Activated CD8-positive, alpha-beta memory T cell treated with anti-CD3 and anti-CD28 coated beads for 48 hours (primary cell): ENCODE measurements at places on chromosomes 3 and 15.

- no peak for DNase-seq
Measured at GRCh38 chr3:110900576-110900975, 171.0 kb upstream of the NECTIN3 start.

DNA sequence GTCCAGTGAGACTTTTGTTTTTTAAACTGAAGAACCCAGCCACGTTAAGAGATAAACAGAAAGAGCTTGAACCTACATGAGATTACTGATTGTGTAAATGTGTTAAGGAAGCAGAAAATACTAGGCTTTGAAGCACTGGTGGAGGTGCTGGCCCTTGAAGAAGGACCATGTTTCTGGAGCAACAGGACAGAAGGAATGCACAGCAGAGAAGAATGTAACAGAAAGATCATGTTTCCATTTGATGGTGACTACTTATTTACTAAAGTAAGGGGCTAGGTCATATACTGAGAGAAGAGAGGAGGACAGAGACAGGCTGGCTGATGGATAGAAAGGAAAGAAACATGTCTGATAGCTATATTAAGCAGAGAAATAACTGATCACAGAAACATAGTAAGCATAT, 88.8 kb downstream of the CLASP2 start:
- DNase-seq = no peak

- DNase-seq = no peak
Measured at GRCh38 chr3:59809710-59810444, 760.1 kb upstream of the CFAP20DC start.

GRCh38 chr3:39165518-39165917, 12.1 kb upstream of the CSRNP1 start:
- no peak for DNase-seq

DNA sequence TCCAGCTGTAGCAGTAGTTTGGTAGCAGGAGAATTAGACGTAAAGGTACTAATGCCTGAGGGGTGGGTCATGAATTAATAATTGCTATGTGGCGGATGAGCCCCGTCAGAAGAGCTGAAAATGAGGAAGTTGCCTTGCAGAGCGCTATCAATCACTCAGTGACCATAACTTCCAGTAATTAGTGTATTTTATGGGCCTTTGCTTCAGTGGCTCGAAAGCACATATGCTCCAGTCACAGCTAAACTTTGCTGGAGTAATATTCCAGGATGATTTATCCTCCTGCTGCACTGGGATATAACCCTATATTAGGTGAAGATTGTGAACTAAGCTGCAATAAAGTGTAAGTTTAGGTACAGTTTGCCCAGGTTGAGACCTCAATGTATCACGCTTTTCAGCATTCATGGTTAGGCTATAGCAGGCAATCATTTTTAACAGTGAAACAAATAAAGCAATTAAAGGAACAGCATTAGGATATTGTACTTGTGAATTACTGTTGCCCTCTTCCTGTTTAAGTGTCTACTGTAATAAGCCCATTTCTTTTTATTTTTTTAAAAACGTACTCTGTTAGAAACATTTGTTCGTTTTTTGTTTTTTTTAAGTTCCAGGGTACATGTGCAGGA, 104.6 kb upstream of the SKOR1 start:
- DNase-seq = no peak
